ENCODE measurements at places on chromosomes 11 and 22. TPM values are rescaled to one million over a fixed set of nuclear protein-coding genes. Genes with fewer than 3 reads are reported as not detected.

The GNG3 gene
- total RNA-seq = not detected

The CLDN5 gene
- not detected for total RNA-seq

The IRAG1 gene
- total RNA-seq = under 0.01 TPM

The POU2AF3 gene
- not detected for total RNA-seq

The OR52K1 gene
- not detected for total RNA-seq
